ENCODE measurements at places on chromosomes 2 and 18.

GRCh38 chr2:197240421-197241041 lies 70.0 kb downstream of the ANKRD44 start:
- DNase-seq, result no peak

DNA sequence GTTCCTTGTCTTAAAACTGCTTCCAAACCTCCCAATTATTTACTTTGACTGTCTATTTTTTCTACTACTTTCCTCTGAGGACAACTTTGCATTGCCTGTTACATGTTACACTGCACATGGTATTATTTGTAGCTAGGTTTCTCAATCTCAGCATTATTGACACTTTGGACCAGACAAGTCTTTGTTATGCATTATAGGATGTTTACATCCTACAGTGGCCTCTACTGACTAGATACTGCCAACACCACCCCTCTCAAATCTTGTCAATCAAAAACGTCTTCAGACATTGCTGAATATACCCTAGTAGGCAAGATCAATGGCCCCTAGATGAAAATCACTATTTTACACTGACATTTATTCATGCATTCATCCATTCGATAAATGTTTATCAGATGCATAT lies 129.6 kb upstream of the DNAJC10 start:
- DNase-seq, result no peak

- DNase-seq, result no peak
Observed at GRCh38 chr2:71898851-71899681, 248.6 kb downstream of the CYP26B1 start.

- DNase-seq, result no peak
Observed at GRCh38 chr2:164826293-164827243, 15.1 kb downstream of the COBLL1 start.

DNA sequence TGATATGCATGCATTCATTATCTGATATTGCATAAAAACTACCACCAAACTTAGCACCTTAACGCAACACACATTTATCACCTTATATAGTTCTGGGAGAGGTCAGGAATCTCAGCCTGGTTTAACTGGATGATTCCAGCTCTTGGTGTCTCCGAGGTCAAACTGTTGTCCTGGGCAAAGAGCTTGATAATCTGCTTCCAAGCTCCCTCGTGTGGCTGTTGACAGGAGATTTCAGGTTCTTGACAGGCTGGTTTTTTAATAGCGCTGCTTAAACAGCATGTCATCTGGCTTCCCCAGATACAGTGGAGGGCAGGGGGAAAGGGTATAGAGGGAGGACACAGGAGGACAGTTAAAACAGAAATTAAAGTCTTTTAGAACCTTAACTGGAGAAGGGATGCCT lies 785.0 kb downstream of the CNTNAP5 start:
- no peak for DNase-seq

GRCh38 chr2:7377916-7378569 lies 460.8 kb downstream of the RNF144A start:
- no peak for DNase-seq

Measured in hematopoietic multipotent progenitor cell treated with erythropoietin and hydrocortisone succinate and interleukin-3 and kit ligand, for 17 days (in vitro differentiated cells).